Right cardiac atrium (tissue), 5 donors: ENCODE measurements at places on chromosomes 3 and 15.

DNA sequence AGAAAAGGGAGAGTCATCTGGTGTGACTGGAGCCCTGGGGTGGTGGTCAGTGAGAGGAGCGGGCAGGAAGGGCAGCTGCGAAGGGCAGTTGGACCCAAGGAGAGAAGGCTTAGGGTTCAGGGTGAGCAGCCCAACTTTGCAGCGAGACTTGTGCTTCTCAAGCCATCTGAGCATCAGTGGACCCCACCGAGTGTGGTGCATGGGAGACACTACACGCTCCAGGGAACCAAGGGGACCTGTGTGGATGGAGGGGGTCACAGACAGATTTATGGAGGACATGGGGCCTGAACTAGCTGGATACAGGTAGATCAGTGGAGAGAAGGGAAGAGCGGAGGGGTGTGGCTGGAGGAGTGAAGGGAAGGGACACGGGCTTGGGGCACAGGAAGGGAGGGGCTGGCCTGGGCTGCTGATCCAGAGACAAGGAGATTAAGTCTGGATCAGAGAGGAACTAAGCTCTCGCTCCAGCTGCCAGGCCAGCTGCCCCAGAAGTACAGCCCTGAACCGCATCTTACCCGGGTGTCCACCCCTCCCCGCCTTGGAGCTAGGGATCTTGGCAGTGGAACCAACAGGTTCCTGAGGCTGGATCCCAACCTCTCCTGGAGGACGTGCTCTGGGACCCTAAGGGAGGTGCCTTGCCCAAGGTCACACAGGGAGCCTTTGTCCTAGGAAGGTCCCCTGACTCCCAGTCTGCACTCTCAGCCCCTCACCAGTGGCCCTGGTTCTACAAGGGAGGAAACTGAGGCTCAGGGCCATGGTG lies 120.5 kb downstream of the CORO2B start:
- no peak for DNase-seq

GRCh38 chr15:80846031-80846815 lies 67.1 kb downstream of the CEMIP start:
- no peak for DNase-seq

DNA sequence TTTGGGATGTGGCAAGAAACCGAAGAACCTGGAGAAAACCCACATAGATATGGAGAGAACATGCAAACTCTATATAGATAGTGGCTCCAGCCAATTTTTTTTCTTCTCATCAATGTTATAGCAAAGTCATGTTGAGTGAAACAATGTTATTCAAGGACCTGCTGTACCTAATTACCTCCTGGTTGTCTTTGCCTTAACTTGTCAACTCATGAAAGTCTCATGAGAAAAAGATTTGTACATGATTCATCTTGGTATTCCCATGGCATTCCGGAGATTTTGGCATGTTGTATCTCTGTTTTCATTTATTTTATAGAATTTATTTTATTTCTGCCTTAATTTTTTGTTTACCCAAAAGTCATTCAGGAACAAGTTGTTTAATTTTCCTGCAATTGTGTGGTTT lies 303.8 kb upstream of the CDIN1 start:
- no peak for DNase-seq

DNA sequence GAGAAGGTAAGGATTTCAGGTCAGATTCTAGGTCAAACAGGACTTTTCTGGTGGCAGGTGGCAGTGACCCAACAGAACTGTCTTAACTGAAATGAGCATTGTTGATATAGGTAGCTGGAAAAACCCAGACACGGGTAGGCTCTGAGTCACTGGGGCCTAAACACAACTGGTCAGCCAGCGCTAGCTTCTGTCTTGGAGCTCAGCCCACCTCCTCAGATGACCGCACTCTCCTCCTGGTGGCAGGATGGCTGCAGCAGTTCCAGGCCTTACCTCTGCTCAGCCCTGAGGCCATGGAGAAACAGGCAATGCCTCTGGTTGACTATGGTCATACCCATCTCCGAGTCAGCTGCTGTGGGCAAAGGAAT lies 61.1 kb upstream of the GATA2 start:
- no peak for DNase-seq

DNA sequence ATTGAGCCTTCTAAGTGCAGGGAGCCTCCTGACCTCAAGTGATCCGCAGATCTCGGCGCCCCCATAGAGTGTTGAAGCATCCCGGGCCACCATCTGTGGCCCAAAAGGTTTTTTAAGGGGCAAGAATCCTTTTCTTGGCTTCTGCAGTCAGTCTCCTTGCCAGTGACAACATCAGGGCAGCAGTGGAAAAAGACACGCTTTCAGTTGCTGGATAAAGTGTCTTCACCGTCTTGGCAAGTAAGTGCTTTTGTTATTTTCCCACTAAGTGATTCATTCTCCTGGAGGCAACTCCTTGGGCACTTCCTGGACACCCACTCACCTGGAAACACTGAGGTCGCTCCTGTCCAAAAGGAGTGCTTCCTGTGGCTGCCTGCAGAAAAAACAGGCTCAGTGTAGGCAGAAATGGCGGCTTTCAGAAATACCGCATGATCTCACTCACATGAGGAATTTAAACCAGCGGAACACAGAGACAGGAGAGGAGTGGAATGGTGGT lies 71.7 kb upstream of the ABHD2 start:
- peak; percentile 23 for DNase-seq

DNA sequence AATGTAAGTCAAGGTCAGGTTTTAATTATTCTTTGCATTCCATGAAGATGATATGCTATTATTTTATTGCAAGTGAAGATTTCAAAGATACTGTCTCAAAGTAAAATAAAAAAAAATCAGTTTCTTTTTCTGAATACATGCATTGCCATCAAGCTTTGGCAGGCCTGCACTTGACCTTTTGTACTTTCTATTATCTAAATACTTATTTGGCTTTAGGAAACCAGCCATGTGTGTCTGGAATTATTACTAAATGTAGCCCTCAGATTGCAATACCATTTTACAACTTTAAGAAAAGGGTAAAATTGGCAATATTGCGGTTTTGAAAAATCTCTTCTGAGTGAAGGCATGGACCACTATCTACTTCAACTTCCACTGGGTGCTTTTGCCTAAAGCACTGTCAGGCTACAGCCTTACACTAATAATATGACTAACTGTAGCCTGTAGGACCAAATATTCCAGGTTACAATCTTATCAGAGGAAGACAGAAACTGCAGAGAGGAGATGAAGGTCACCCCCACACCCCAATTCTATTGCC lies 349.4 kb upstream of the DCBLD2 start:
- peak; percentile 30 for DNase-seq

DNA sequence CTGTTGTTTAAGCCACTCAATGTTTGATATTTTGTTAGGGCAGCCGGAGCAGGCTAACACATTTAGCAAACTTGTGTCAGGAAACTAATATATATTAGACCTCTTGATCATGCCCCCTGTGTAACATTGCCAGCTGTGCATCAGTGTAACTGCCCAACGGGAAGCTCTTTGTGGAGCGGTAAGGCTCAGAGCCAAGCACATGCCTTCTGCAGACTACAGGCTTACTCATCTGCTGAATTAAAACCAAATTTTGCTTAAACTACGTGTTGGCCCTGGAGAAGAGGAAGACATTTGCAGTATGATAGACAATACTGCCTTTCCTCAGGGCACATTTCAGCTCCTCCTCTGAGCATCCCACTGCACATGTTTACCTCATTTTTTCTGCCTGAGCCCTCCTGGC lies 50.5 kb upstream of the KCNMB2 start:
- no peak for DNase-seq

DNA sequence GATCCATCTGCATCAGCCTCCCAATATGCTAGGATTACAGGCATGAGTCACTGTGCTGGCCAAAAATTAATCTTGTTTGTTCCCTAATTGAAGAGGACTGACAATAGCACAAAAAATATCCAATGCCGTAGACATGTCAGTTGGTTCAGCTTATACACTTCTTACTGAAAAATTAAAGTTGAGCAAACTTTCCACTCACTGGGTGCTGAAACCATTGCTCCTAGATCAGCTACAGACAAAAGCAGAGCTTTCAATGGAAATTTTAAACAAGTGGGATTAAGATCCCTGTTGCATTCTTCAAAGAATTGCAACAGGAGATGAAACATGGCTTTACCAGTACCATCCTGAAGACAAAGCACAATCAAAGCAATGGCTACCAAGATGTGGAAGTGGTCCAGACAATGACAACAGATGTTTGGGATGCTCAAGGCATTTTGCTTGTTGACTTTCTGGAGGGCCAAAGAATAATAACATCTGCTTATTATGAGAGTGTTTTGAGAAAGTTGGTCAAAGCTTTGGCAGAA lies 16.0 kb downstream of the ISLR2 start:
- DNase-seq, result no peak

DNA sequence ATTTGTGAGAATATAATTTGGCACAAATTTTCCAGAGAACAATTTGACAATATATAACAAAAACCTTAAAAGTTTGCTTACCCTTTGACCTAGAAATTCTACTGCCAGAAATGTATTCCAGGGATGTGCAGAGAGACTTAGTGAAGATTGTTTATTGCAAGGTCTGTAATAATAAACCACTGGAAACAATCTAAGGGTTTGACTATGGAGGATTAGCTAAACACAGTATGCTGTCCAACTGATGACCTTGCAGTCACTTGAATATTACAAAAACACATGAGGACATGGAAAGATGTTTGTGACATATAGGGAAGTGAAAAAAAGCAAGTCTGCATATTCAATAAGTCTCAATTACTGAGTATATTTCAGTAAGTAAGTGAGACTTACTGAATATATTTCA lies 48.1 kb upstream of the CDV3 start:
- DNase-seq, result no peak

DNA sequence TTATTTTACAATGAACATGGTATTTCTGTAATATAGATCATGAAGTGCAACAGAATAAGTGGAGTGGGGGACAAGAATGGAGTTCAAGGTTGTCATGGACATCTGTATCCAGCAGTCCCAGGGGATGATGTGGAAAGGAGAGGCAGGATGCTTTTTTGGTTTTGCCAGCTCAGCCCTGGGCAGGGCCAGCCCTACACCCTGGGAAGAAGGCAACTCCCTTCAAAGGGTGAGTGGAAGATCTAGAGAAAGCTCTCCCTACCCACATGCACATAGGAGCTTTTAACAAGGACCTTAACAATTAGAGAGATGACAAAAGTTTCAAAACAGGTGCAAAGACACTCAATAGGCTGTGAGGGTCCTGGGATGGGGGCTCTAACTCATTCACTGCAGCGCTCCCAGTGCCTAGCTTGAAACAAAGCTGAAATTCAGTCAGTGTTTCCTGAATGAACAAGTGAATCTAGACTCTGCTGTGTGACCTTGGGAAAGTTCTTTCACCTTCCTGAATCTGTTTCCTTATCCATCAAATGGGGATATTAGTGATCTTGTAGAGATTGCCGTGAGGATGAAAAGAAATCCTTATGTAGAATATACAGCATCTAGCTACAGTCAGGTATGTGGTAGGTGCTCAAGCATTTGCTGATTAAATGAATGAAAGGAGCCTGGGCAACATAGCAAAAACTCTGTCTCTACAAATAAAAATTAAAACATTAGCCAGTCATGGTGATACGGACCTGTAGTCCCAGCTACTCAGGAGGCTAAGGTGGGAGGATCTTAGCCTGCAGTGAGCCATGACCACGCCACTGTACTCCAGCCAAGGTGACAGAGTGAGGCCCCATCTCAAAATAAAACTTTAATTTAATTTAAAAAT lies 14.3 kb downstream of the BHLHE40 start:
- DNase-seq, result no peak

DNA sequence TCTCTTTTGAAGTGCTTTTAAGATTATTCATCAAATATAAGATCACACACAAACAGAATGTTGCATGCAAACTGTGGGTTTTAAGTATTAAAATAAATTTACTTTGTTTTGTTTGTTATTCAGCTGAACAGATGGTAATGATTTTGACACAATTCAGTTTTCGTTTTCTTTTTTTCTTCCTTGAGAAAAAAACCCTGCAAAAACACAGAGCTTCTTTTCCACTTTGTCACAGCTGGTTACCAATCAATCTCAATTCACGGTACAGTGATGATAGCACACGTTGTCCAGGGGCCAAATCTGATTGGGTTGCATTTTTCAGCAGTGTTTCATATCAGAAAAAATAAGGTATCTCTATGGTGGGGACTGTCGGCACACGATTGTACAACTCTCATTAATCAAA lies 473.6 kb downstream of the ROBO2 start:
- DNase-seq, result no peak

DNA sequence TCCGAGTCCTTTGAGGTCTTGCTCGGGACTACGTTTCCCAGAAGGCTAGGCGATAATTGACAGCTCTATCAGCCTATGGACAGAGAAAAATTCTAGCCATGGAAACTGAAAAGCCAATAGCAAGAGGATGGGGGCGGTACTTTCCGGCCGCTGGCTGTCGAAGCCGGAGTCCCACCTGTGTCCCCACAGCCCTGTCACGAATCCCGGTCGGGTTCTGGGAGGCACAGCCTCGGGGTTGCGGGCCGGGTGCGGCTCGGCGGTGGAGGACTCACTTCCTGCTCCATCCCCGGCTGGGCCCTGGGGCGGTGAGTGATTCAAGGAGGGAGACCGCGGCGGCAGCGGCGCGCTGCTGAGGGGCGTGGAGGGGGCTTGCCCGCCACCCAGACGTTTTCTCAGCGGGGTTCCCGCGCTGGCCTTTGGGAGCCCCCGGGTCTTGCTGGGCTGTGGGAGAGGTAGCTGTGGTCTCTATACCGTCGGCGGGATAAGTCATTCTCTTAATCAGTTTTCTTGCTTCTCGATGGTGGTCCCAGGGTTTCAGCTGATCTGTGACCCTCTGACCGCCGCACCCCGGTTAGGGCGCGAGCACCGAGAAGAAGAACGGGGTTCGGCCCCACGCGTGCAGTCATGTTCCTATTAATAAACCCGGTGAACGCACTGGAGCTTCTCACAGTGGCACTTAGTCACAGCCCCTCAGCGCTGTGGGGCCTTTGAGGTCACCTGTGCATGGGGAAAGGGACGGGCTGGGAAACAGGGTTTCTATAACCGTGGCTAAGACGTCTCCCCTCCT lies at the start of gene ZNF774:
ZNF774 (plus strand) TSS at position 178 of the 787 bp plus-strand sequence. CDS start 2,377 bp downstream, outside the sequence.
- DNase-seq, result peak; percentile 93

DNA sequence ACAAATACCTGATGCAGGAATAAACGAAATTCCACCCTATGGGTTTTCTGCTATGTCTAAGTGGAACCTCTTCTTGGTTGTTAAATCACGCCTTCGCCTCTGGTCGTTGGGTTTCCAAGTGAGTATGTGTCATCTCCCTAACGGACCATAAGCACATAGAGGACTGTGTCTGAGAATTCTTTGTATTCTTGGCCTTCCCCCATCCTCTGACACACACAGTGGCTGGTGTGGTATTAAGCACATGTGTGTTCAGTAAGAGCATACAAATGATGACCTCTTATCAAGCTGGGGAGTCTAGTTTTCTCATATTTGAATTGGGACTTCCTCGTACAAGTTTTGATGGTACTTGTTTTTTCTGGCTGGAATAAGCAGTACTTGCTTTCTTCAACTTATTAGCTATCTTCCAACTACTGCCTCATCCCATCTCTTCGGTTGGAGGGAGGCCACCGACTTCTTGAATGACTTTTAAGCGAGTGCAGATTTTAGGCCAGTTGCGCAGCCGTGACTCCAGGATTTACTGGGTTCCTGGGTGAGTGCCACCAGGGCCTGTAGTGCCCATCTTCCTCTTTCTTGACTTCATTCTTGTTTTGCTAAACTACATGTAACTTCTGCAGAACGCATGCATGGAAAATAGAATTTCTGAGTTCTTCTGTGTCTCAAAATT lies 240.2 kb downstream of the ADAMTS17 start:
- peak; percentile 75 for DNase-seq

- no peak for DNase-seq
These were observed 3.9 kb upstream of the ZNF80 start for GRCh38 chr3:114241262-114241661.

- no peak for DNase-seq
These were observed 35.7 kb upstream of the NECTIN3 start for GRCh38 chr3:111035902-111036301.
